CD4-positive, alpha-beta T cell treated with Interleukin-15 for 1 hour (primary cell): ENCODE measurements at places on chromosomes 12 and 14.

GRCh38 chr12:115194857-115195256, 510.9 kb upstream of the TBX3 start:
- no peak for DNase-seq

DNA sequence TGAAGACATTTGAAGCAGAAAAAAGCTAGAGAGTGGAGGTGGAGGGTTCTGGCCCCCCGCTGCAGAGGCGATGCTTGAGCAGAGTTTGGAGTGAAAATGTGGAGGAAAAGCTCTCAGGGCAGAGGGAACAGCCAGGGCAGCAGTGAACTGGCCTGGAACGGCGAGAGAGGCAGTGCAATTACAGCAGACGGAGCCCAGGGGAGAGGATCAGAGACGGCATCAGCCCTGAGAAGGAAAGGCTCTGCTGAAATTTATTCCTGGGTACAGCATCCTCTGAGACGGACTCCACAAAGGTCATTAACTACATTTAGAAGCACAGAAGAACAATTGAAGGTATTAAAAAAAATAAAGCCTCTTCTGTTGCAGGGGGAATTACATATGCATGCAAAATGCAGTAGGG, 14.2 kb downstream of the STON2 start:
- no peak for DNase-seq

GRCh38 chr12:66496595-66496994, 182.3 kb downstream of the GRIP1 start:
- no peak for DNase-seq

DNA sequence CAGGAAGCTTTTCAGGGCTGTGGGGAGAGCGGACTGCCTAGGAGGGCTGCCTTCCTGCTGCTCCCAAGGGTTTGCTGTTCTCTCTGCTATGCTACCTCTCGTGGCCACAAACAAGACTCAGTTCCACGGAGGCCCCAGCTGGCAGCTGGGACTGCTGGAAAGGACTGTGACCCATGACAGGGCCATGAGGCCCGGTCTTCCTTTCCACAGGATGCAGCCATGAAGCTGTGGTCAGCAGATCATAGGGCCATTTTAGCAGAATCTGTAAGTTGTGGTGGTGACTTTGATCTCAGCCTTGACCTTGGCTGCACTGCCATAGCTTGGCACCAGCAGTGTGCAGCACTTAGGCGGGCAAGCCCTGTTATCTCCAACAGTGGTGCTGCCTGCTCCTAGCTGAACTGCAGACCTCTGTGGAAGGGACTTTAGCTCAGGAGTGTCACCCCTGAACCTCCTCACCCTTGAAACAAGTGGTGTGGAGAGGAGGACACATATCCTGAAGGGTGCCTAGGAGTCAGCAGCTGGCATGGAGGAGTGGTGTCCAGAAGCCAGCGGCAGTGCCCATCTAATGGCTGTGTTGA, 12.3 kb downstream of the KRT80 start:
- DNase-seq, result no peak

- DNase-seq, result no peak
Measured at GRCh38 chr12:68743356-68743755, 2.6 kb upstream of the SLC35E3 start.

DNA sequence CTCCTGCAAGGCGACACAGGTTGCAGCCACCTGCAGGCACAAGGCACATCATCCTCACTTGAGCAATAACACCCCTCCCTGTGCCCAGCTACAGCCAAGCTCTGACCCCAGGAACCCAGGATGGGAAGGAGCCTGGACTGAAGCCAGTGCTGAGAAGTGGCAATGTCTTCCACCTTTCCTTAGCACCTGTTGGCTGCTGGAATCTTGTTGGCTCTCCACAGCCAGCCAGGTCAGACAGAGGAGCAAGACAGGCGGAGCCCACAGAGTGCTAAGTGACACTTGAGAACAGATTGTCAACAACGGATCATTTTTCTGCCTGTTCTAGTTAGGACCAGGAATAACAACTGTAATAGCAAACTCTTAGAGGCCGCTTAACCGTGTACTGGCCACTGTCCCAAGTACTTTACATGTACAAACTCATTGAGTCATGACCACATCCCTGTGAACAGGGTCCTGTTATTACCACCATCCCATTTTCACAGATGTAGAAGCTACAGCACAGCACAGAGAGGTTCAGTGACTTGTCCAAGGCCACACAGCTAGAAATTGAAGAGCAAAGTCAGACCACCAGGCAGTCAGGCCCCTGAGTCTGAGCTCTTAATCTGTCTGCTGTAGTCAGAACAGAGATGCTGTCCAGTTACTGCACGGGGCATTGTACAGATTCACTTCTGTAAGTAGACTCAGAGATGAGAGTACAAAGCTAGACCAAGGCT, 45.6 kb downstream of the RNFT2 start:
- DNase-seq, result no peak

DNA sequence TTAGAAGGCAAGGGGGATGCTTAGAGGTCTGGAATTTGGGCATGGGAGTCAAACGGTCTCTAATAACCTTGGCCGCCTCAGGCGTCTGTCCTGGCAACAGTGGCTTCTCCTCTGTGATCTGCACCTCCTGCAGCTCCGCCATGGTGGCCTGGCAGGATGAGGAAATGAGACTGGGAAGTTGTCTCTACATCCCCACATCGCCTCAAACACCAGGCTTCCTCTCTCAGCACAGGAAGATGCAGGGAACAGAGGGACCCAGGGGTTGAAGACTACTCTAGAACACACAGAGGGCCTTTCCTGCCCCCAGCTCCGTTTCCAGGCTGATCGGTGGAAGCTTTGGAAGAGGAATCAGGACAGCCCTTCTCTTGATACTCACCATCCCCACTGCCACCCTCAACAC, 1.7 kb downstream of the NDRG2 start:
- DNase-seq, result no peak

- DNase-seq, result no peak
Measured at GRCh38 chr12:66662179-66662578, 16.7 kb downstream of the GRIP1 start.

DNA sequence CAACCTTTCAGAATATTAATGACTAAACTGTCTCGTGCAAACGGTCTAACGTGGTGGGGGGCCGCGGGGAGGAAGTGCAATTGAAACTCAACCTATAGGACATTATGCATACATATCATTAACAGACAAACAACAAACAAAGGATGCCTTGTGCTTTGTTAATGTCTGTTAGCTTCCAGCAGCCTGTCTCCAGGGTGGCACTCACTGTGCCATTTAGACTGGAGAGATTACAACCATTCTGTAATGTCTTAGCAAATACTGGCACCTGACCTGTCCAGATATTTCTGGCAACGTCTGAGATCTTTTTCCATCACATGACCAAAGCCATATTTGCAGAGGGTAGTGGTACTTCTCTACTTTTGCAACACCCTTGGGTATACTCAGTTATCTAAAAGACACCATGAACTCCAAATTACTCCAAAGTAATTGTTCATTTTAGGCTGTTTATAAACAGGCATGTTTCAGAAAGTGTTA, 11.6 kb downstream of the BHLHE41 start:
- DNase-seq, result no peak

- no peak for DNase-seq
Measured at GRCh38 chr12:1291601-1292332, 300.7 kb downstream of the ERC1 start.

DNA sequence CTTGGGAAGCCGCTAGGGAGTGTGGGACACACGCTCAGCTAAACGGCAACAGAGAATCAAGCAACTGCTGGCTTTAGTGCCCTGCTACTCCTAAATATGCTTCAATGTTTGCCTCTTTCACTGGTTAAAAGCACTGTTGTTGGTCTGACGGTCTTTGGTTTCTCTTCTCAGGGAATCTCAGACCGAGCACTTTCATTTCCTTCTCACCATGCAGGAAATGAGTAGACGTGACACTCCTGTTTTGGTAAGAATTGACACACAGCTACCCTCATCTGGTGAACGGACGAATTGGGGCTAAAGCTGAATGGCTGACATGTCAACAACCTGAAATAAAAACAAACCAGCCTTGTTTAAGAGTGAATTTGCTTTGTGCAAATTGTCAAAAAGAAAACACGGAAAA, 57.5 kb upstream of the PIWIL1 start:
- no peak for DNase-seq
